ENCODE measurements at places on chromosomes 16 and 17. TPM values are rescaled to one million over a fixed set of nuclear protein-coding genes. Genes with fewer than 3 reads are reported as not detected.

CCL1 gene
- not detected for total RNA-seq

FCSK gene
- total RNA-seq, result 10.3 TPM

DNA sequence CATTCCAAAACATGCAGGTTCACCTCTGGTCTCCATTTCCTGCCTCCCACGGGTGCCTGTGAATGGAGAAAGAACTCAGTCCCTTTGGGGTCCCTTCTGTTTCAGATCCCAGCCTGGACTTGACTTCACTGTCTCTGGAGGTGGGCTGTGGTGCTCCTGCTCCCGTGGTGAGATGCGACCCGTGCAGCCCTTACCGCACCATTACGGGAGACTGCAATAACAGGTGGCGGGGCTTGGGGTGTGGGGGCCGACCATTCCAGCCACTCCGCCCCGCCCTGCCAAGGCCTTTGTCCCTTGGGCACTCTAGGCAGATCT is 10.5 kb downstream of the LPO start:
- no peaks in the 10 kb centered on the region for H3K36me3 ChIP-seq
- H3K4me3 ChIP-seq, result no peak overlapping the region

- H3K36me3 ChIP-seq, result peaks cover 10% of the 10 kb centered on the region
- no peak for DNase-seq
- no peak overlapping the region for H3K4me3 ChIP-seq
- H3K27ac ChIP-seq, result no peak overlapping the region
- no peaks in the 10 kb centered on the region for H3K27me3 ChIP-seq
These were observed 11.0 kb downstream of the C17orf67 start for GRCh38 chr17:56822725-56823124.

DNA sequence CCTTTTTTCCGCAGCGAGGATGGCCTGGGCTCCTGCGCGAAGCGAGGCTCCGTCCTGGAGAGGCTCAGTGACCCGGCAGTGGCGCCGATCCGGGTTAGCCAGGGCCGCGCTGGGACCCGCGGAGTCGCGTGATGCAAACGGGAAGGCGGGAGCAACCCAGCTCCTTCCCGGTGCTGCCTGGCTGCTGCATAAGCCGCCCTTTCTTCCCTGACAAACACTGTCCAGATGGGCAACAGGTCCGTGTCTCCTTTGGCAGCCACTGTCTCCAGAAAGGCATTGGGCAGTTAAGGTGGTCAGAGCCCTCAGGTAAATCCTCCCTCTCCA is 21.8 kb upstream of the ZNHIT3 start:
- peaks cover 47% of the 10 kb centered on the region for H3K27me3 ChIP-seq
- H3K27ac ChIP-seq, result no peak overlapping the region
- no peaks in the 10 kb centered on the region for H3K36me3 ChIP-seq
- no peaks in the 10 kb centered on the region for H3K4me1 ChIP-seq

DNA sequence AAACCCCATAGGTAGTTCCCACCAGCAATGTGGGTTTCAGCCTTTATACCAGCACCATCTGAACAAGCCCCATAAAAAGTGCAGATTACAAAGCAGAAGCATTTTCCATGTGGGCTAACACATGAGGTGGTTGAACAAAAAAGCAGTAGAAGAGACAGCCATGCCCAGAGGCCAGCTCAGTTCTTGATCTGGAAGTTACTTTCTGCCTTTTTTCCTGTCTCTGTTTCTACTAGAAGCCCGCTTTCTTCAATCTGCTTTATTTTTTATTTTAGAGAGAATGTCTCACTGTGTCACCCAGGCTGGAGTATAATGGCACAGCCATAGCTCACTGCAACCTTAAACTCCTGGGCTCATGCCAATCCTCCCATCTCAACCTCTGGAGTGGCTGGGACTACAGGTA is 31.5 kb upstream of the APOH start:
- peaks cover 15% of the 10 kb centered on the region for H3K4me1 ChIP-seq
- H3K36me3 ChIP-seq, result no peaks in the 10 kb centered on the region
- H3K27me3 ChIP-seq, result no peaks in the 10 kb centered on the region
- no peak overlapping the region for H3K27ac ChIP-seq
- no peak for DNase-seq

- DNase-seq, result no peak
- H3K4me3 ChIP-seq, result no peak overlapping the region
- H3K27me3 ChIP-seq, result peaks cover 40% of the 10 kb centered on the region
These were observed 96.2 kb downstream of the USP31 start for GRCh38 chr16:23052908-23053580.

DNA sequence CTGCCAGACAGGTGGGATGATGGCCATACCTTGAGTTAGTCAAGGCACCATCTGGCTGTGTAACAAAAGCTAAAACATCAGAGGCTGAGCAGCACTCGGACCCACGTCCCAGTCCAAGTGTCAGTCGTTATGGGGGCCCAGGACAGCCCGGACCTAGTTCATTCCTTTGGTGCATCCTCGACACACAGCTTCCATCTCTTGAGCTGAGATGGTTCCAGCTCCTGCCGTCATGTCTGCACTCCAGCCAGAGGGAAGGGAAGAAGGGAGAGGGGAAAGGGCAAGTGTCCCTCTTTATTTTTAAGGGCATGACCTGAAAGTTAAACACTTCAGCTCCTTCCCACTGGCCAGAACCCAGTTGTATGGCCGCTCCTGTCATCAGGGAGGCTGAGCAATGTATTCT is 218.0 kb downstream of the SEC14L1 start:
- H3K36me3 ChIP-seq, result no peaks in the 10 kb centered on the region
- H3K27me3 ChIP-seq, result no peaks in the 10 kb centered on the region
- no peak overlapping the region for H3K4me3 ChIP-seq
- DNase-seq, result no peak
- peaks cover 17% of the 10 kb centered on the region for H3K4me1 ChIP-seq
- H3K27ac ChIP-seq, result no peak overlapping the region
